Activated CD8-positive, alpha-beta T cell treated with anti-CD3 and anti-CD28 coated beads, Interleukin-2, amount 10 ng/mL, durations not matched to agents 7 days and 5 days (primary cell): ENCODE measurements at places on chromosomes 2 and 18. TPM values are rescaled to one million over a fixed set of nuclear protein-coding genes. Genes with fewer than 3 reads are reported as not detected.

DNA sequence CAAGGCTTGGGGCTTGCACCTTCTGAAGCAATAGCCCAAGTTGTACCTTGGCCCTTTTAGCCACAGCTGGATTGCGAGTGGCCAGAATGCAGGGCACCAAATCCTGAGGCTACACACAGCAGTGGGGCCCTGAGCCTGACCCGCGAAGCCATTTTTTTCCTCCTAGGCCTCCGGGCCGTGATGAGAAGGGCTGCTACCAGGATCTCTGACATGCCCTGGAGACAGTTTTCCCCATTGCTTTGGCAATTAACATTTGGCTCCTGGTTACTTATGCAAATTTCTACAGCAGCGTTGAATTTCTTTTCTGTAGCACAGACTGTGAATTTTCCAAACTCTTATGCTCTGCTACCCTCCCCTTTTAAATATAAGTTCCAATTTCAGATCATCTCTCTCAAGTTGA, 54.5 kb downstream of the MOCOS start:
- no peak for DNase-seq

- DNase-seq: no peak
Measured at GRCh38 chr2:120167272-120167671, 55.9 kb downstream of the TMEM185B start.

GRCh38 chr2:126515471-126515870, 140.5 kb upstream of the GYPC start:
- DNase-seq: no peak

- DNase-seq: peak; percentile 23
Measured at GRCh38 chr2:172693037-172693436, 42.6 kb upstream of the RAPGEF4 start.

DNA sequence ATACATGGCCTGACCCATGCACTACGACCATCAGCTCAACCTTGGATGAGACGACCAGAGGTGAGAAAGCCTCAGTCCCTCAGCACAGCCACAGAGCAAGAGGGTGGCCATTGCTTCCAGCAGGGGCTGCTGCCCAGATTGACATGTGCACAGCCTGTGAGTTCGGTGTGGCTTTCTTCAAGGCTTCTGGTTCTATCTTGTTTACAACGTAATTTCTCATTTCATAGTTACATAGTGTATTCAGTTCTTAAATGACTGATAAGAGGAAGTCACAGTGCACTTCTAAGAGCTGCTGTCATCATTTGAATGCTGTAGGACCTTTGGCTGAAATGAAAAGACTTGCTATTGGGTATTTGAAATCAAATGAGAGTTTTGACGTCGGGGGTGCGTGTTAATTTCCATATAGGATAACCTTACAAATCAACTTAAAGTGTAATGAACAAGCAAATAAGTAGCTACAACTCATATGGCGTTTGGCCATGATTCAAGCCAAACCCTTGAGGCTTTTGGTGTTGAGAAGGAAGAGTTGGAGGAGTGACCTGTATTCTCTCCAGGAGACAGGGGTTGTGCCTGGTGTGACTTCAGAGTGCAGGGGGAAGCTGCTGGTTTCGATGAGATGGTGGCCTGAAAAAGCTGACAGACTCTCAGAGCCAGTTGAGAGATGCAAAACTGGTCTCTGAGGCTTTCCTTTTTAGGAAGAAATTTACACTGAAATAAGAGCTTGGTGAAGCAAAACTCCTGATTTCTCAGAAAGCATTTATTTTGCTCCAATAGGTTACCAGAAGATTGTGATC, 51.0 kb downstream of the TSHZ1 start:
- DNase-seq: no peak

DNA sequence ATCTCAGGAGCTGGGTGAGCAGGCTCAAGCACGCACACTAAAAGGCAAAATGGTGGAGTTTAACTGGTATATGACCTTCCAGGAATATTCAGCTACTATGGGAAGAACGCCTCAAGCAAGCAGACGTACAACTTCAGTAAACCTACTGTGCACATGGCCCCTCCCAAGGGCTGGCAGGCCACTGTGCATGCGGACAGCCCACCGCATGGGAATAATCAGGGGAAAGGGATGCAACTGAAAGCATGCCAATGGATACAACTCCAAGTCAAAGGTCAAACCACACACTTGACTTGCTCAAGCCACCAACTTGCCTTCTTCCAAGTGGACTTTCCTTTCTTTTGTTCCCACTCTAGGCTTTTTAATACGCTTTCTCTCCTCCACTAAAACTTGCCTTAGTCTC, 121.6 kb upstream of the SNTG2 start:
- DNase-seq: no peak

- DNase-seq: no peak
Measured at GRCh38 chr2:132597831-132598230, 72.2 kb downstream of the LYPD1 start.

Gene ST6GAL2
- not detected for total RNA-seq

Gene EIF5B
- total RNA-seq: 47.5 TPM

Gene CFAP65
- not detected for total RNA-seq
